T-helper 1 cell treated with Interleukin-12 subunit alpha and Interleukin-12 subunit beta and Interleukin-4 antibody, amounts not matched to agents 30 ng/mL and 1 ng/mL, for 36 hours (primary cell): ENCODE measurements at places on chromosomes 6 and 20. TPM values are rescaled to one million over a fixed set of nuclear protein-coding genes. Genes with fewer than 3 reads are reported as not detected.

TOX2 gene
- total RNA-seq, result 16.0 and 17.2 TPM in 2 replicates

ULBP3 gene
- 0.81 and 0.98 TPM in 2 replicates for total RNA-seq

MCHR2 gene
- not detected in 2 replicates for total RNA-seq

LINC00237 gene
- total RNA-seq, result not detected in 2 replicates

MRAP2 gene
- total RNA-seq, result 0.12 TPM in 1 of 2 replicates, not detected in the other
